ENCODE measurements at places on chromosomes 3 and 15.

DNA sequence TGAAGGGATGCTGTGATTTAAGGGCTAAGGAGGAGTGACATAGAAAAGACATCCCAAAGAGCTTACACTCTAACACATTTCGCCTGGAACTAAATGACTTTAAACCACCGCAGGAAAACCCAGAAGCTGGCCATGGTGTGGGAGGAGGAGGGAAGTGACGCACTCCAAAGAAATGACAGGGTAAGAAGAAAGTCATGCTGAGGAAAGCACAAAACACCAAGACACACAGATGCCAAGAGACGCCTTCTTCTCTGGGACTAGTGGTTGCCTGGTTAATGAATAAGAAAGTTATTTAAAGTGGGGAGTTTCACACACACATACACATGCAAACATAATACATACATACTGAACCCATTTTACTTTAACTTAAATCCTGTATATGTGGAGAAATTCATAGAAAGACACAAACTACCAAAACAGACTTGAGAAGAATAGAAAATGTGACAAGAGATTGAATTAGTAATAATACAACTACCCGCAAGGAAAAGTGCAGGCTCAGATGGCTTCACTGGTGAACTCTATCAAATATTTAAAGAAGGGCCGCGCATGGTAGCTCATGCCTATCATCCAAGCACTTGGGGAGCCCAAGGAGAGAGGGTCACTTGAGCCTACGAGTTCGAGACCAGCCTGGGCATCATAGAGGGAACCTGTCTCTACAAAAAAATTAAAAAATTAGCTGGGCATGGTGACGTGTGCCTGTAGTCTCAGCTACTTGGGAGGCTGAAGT, 125.5 kb downstream of the NSMCE3 start:
- no peak overlapping the region for H3K27ac ChIP-seq
- H3K4me1 ChIP-seq = peaks cover 9% of the 10 kb centered on the region
- no peaks in the 10 kb centered on the region for H3K36me3 ChIP-seq
- H3K4me3 ChIP-seq = no peak overlapping the region
- DNase-seq = no peak

DNA sequence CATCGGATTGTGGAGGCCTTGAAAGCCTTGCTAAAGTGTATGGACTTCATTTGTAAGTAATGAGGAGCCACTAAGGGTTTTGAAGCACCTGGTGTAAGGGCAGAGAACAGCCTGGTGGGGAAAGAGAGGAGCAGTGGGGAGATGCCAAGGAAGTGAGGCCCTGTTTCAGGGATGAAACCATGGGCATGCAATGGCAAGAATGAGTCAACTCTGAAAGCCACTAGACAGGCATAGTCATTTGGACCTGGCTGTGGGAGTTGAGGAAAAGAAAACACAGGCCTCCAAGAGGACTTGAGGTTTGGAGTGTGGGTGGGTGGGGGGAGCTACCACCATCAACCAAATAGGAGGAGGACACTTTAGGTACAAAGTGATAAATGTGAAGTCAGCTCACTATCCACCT, 7.6 kb downstream of the XCR1 start:
- no peak overlapping the region for H3K4me3 ChIP-seq
- no peak overlapping the region for H3K27ac ChIP-seq
- peaks cover 18% of the 10 kb centered on the region for H3K4me1 ChIP-seq
- DNase-seq = no peak
- peaks cover 14% of the 10 kb centered on the region for H3K27me3 ChIP-seq

GRCh38 chr3:123143669-123144411, 57.9 kb upstream of the SEC22A start:
- DNase-seq = no peak
- H3K4me1 ChIP-seq = no peaks in the 10 kb centered on the region
- H3K4me3 ChIP-seq = no peak overlapping the region
- no peak overlapping the region for H3K27ac ChIP-seq
- H3K36me3 ChIP-seq = peaks cover 50% of the 10 kb centered on the region

DNA sequence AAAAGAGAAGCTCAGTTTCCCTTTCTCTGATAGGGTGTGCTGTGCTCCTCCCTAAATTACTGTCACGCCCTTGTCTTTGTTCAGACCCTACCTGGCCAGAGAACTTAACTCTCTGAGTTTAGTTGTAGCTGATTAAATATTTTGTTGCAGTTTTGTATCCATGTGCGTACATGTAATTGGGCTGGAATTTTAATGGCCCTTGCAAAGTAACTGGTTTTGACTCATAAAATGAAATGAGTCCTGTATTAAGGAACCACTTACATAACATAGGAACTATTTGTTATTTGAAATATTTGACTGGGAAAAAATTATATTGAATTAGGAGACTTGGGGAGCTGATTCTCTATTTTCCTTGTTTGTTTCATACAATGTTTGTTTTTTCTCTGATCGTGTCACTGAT, 80.2 kb downstream of the LRRK1 start:
- H3K36me3 ChIP-seq = peaks cover 62% of the 10 kb centered on the region
- H3K27me3 ChIP-seq = no peaks in the 10 kb centered on the region
- H3K4me1 ChIP-seq = peaks cover 30% of the 10 kb centered on the region
- DNase-seq = no peak
- H3K27ac ChIP-seq = no peak overlapping the region

GRCh38 chr3:50573566-50574443, 4.5 kb downstream of the HEMK1 start:
- DNase-seq = peak; percentile 48
- H3K4me1 ChIP-seq = peaks cover 40% of the 10 kb centered on the region
- H3K27me3 ChIP-seq = no peaks in the 10 kb centered on the region

DNA sequence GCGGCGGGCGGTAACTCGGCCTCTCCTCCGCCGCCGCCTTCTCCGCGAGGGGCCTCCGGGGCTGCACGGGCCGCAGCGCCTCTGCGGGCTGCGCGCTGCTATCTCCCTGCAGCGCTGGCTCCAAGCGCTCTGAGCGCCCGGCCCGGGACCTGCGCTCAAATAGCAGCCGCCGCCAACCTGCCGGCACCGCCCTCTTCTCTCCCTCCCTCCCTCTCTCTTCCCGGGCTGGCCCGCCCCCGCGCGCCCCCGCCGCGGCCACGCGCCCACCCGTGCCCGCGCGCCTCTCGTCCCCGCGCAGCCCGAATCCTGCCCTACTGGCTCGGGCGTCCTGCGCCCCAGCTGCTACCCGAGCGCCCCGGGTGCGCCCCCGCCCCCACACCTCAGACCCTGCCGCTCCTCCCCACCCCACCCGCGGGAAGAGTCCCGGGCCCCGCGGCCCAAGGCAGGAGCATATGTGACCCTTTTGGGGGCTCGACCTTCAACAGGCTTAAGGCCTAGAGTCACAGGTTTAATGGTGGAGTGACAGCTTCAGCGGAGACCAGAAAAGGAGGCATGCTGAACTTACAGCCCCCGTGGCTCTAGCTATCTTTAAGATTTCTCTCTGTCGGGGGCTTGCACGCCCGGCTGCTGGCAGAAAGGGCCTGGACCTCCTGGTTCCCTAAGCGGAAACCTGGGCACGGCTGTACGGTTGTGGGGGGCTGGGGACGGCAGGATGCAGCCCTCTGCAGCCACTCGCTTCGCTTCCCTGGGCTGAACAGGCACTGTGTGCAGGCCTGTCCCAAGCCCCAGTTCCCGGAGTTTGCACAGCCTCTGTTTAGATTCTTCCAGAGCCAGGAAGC, at the start of gene CACNA2D2:
Gene CACNA2D2 (minus strand): TSS at position 131 of the 839 bp plus-strand sequence. CDS start 211 bp downstream, outside the sequence.
- peaks cover 49% of the 10 kb centered on the region for H3K27me3 ChIP-seq
- DNase-seq = no peak
- no peak within 1 kb of the TSS for H3K27ac ChIP-seq
- peak within 1 kb of the TSS; percentile 70 for H3K4me3 ChIP-seq

DNA sequence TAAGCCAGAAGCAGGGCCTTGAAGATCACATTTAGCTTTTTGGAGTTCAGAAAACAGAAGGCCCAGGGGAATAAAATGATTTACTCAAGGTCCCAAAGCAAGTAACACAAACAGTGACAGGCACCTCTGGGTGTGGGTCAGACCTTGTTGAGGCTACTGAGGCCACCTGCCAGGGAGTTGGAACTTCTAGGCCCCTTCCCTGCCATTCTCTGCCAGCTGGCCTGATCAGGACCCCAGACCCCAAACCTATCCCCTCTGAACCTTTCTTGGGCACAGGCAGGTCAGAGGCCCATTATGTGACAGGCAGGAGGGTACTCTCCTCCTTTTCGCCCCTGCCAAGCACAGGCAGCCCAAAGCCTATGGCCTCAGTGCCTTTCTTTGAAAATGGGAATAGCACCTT, 49.4 kb upstream of the ATP2B2 start:
- H3K4me1 ChIP-seq = peaks cover 6% of the 10 kb centered on the region
- no peak for DNase-seq
- no peaks in the 10 kb centered on the region for H3K36me3 ChIP-seq
- no peak overlapping the region for H3K4me3 ChIP-seq
- H3K27ac ChIP-seq = no peak overlapping the region

DNA sequence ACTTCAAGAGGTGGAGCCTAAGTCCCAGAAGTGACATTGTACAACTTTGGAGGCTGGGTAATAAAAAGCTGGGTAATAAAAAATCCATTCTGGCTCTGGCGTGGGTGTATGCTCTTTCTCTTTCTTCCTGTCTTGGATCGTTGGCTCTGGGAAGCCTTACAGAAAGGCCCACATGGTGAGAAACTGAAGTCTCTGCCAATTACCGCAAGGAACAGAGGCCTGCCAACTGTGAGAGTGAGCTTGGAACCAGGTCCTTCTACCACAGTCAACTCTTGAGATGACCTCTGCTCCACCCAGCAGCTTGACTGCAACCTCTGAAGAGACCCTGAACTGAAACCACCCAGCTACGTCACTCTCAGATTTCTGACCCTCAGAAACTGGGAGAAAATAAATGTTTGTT, 51.0 kb downstream of the NR2F2 start:
- no peak overlapping the region for H3K27ac ChIP-seq
- no peaks in the 10 kb centered on the region for H3K36me3 ChIP-seq
- H3K4me3 ChIP-seq = no peak overlapping the region
- DNase-seq = no peak
- H3K27me3 ChIP-seq = no peaks in the 10 kb centered on the region

- H3K4me3 ChIP-seq = no peak overlapping the region
- peaks cover 4% of the 10 kb centered on the region for H3K36me3 ChIP-seq
- peaks cover 14% of the 10 kb centered on the region for H3K4me1 ChIP-seq
- DNase-seq = no peak
- H3K27ac ChIP-seq = no peak overlapping the region
Measured at GRCh38 chr3:170428095-170428494, 9.4 kb downstream of the CLDN11 start.

GRCh38 chr3:71926616-71927015, 141.7 kb upstream of the PROK2 start:
- no peak for DNase-seq
- H3K4me3 ChIP-seq = no peak overlapping the region
- no peak overlapping the region for H3K27ac ChIP-seq
- no peaks in the 10 kb centered on the region for H3K36me3 ChIP-seq

DNA sequence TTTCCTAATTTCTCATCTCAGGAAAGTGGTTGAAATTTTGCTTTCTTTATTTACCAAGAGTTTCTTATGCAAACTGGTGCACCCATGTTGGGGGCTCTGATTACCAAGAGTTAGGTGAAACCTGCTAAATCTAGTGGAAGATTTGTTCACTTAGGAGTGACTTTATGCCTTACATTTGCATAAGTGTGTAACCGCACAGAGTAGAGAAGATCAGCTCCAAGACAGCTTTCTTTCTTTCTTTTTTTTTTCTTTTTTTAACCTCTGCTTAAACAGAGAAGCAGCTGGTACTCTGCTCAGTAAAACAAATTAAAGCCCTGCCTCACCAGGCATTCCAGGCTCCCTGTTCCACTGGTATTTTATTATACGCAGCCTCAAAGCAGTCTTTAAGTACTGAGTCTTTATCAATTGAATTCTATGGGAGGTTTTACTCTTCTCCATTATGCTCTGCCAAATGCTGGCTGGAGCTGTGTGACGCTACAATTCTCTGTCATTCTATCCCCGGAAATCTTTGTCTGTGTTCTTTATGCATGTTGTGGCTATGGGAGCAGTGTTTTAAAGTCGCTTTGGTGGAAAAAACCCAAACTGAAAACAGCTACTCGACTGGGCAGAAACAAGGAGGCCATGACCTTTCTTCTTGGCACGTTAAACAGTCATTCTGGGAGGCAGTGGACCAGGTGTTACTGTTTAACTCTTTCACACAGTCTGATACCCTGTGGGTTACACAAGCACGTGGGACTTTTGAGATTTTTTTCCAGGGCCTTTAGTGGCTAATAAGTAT, 55.2 kb upstream of the GBE1 start:
- H3K4me1 ChIP-seq = peaks cover 3% of the 10 kb centered on the region
- DNase-seq = peak; percentile 36
- H3K27ac ChIP-seq = peak overlapping the region; percentile 67
- H3K4me3 ChIP-seq = no peak overlapping the region

DNA sequence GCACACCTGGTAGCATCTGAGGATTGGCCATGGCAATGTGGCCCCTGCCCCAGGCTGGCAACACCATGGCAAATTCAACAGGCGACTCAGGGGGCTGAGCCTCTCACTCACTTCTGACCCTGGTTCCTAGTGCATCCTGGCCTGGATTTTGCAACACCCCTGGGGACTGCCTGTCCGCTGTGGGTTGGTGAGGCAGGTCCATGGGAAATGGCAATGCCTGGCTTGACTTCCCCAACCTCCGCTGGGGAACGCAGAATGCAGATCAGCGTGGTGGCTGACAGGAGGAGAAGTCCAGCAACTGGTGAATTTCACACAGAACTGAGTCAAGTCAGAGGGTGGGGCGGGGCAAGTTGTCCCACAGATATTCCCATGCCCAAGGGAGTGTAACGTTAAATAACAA, 3.9 kb upstream of the PSTPIP1 start:
- no peaks in the 10 kb centered on the region for H3K36me3 ChIP-seq
- no peak for DNase-seq
- H3K27me3 ChIP-seq = no peaks in the 10 kb centered on the region
